Activated CD4-positive, alpha-beta T cell treated with anti-CD3 and anti-CD28 coated beads for 24 hours (primary cell): ENCODE measurements at places on chromosomes 5 and 9.

DNA sequence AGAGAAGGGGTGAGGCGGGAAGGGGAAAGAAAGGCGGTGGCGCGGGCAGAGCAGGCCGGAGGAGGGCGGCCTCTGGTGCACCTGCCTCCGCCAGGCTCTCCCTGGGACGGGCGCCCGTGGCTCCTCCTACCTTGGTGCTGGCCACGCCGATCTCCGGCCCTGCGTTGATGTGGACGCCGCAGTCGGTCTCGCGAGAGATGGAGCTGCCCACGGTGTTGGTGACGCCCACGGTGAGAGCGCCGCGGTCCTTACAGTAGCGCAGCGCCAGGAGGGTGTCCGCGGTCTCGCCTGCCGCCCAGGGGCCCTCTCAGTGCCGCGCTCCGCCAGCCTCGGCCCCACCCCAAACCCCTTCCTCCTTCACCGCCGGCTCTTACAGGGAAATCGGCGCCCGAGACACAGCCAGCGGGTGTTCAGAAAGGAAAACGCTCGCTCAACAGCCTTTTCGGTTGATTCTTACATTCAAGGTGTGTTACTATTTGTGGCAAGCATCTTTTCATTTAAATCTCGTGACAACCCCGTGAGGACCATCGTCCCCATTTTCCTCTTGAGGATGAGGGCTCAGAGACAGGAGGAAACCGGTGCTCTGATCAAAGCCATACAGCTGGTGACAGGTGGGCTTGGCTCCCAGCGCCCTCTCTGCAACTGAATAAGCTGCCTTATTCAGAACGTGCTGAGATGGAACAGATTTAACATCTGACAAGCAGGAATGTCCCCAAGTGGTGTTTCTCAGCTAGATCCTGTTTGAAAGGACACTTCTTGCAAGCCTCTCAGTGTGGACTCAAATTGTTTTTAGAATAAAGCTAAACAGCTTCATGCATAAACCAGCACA is 22.0 kb upstream of the MAPK9 start:
- peak; percentile 62 for DNase-seq

GRCh38 chr9:13412331-13412730 is 132.8 kb upstream of the MPDZ start:
- no peak for DNase-seq

DNA sequence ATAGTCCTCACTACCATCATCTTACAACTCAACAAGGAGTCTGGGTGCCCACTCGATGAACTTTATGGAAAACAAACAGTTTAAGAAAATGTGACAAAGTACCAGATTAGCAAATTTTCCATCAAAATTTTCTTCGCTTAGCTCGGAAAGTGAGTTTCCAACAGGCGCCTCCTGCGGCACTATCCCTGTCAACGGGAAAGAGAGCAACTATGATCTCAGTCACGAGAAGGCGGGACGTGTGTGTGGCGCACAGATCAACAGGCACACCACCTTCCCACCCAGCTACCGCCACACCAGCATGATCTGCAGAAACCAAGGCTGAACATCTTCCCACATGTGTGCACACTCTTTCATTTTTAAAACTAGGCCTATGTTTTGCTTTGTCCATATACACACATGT is 13.7 kb upstream of the INPP5E start:
- no peak for DNase-seq

GRCh38 chr5:150600616-150601490 is 39.6 kb upstream of the SYNPO start:
- DNase-seq: no peak

GRCh38 chr9:35096035-35096849 is at the start of gene PIGO:
Gene PIGO (minus strand): TSS chr9:35096591. CDS start chr9:35095565, 1,026 bp downstream.
- DNase-seq: peak; percentile 85

DNA sequence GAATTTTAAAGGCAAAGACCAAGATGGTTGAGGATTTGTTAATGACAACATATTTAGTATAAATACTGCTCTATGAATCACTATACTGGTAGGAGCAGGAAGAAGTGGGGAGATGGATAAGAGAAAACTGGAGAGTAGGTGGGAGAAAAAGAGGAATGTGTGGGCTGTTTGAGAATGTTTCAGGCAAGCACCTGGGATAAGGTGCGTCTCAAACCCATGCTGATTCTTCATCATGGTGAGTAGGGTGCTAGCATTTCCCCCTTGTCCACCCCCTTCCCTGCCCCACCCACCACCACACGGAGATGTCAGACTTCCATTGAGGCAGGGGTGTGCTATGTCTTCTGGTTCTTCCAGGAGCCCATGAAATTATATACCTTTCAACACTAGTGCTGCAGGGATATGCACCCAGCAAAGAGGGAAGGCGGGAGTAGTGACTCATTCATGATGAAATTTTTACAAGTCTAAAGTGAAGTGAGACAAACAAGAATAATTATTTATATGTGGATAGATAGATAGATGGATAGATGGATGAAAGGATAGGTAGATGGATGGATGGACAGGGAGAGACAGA is 54.3 kb downstream of the MTX3 start:
- no peak for DNase-seq

DNA sequence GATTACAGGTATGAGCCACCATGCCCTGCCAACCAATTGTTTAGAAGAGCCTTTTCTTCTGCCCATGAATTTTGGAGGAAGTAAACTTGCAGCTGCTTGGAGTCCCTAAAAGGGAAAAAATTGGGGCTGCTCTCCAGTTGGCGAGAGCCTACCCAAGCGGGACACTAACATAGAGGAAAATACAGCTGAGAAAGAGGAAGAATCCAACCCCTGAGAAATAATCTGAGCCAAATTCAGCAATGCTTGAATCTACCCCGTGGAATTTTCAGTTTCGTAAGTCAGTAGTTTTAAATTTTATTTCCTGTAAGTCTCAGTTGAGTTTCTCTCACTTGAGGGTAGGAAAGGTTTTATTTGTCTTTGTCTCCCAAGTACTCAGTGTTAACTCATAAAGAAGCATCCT is 30.4 kb upstream of the UBTD2 start:
- DNase-seq: no peak

GRCh38 chr9:14633906-14634565 is 59.2 kb downstream of the ZDHHC21 start:
- no peak for DNase-seq

DNA sequence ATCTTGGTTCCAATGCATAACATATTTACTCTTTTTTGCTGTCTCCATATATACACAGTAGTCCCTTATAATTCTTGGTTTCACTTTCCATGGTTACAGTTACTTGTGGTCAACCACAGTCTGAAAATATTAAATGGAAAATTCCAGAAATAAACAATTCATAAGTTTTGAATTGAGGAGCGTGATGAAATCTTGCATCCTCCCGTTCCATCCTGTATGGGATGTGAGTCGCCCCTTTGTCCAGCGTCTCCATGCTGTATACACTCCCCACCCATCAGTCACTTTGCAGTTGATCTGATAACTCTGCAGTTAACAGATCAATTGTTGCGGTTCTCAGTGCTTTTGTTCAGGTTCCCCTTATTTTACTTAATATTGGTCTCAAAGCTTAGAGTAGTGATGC is 11.5 kb upstream of the FAF2 start:
- no peak for DNase-seq

GRCh38 chr5:7753596-7753995 is 97.3 kb downstream of the CFAP90 start:
- DNase-seq: no peak

- DNase-seq: no peak
Measured at GRCh38 chr9:38145526-38146053, 76.6 kb upstream of the SHB start.

DNA sequence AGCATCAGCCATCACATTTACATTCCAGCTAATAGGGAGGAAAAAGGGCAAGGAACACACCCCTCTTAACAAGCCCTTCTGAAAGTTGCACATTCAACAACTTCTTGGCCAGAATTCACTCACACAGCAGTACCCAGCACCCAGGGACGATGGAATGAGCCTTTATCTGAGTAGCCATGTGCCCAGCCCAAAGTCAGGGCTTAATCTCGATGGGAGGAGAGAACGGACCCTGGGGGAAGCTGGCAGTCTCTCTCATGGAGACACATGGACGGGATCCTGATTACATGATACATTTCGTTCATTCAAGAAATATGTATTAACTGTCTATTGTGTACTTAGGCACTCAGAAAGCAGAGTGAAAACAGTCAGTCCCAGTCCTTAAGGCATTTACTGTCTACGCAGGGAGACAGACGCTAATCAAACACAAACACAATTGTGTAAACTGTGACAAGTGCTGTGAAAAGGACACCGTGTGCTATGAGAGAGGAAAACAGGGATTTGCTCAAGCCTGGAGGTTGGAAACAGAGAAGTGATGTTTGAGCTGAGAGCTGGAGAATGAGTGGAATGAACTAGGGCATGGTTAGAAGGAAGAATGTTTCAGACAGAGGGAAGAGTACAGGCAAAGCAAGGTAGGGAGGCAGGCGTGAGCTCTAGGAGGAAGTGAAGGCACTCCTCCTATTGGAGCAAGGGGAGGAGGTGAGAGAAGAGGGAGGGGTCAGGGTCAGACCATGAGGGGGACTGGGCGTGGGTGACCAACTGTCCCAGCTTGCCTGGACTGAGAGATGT is 7.4 kb downstream of the OTULINL start:
- DNase-seq: no peak
